ENCODE measurements at places on chromosomes 16 and 17.

DNA sequence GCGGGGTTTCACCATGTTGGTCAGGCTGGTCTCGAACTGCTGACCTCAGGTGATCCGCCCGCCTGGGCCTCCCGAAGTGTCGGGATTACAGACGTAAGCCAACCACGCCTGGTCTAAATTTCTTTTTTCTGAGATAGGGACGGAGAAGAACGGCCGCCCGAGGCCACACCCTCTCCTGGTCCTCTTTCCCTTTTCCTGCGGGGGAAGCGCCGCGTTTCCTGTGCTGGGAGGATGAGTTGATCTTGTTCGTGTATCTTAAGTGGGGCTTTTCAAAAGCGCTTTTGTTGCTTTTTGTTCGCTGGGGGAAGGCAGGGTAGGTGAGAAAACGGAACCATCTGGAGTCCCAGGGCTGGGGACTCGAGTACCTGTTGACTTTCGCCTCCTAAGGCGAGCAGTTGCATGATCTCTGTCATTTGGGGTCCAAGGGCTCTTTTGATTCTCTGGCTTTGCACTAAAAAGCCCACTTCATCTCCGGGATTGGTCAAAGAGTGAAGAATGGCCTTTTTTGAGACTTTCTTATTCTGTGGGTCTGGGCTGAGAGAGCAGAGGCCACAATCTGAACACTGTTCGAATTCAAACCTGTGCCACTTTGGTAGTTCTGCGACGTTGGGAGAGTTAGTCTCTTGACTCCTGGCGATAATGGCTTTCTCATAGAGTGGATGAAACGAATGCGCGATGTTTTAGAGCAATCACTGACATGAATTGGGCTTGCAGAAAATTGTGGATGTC is 1.3 kb downstream of the FUS start:
- H3K27me3 ChIP-seq = no peaks in the 10 kb centered on the region
- peaks cover 29% of the 10 kb centered on the region for H3K4me1 ChIP-seq
- peaks cover 38% of the 10 kb centered on the region for H3K36me3 ChIP-seq
- peak overlapping the region; percentile 96 for H3K27ac ChIP-seq
- peak overlapping the region; percentile 99 for H3K4me3 ChIP-seq

DNA sequence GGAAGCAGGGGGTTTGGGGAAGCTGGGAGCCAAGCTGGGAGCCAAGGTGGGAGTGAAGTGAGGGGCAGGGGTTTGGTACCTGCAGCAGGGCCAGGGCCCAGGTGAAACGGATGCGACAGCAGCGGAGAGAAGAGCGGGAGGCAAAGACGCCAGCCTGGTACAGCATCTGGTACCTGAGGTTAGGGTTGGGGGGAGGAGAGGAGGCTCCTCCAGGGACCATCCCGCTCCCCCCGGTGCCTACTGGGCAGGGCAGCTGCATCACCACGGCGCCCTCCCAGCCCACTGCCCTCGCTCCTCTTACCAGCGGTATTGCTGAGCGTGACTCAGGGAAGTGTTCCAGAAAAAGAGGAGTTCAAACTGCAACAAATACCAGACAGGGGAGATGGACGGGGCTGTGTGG is 9.8 kb downstream of the CLN3 start:
- no peak overlapping the region for H3K27ac ChIP-seq
- H3K27me3 ChIP-seq = no peaks in the 10 kb centered on the region
- no peaks in the 10 kb centered on the region for H3K4me1 ChIP-seq

DNA sequence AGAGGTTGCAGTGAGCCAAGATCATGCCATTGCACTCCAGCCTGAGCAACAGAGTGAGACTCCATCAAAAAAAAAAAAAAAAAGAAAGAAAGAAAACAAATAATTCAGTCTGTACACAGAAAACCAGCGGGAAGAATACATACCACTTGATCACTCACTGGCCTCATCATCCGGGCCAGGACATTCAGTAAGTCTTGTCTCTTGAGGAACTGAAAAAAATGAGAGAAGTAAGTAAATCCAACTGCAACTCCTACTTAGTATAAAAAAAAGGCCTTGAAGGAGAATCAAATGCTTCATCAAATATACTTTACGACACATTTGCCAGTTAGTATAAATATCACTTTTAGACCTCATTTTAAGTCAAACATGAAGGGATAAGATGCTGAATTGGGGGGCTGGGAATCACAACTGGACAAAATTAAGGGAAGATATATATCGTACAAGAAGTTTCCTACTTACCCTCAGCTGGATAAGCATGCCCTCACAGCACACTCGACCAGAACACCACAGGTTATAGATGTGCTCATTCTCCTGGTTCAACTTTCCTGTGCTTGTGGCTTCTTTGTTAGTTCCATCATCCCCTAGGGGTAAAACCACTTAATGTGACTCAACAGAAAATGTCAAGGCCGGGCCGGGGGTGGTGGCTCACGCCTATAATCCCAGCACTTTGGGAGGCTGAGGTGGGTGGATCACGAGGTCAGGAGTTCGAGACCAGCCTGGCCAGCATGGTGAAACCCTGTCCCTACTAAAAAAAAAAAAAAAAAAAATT is 12.4 kb downstream of the CCDC47 start:
- DNase-seq = no peak
- H3K27me3 ChIP-seq = no peaks in the 10 kb centered on the region
- H3K4me1 ChIP-seq = no peaks in the 10 kb centered on the region
- H3K4me3 ChIP-seq = no peak overlapping the region
- H3K36me3 ChIP-seq = peaks cover 96% of the 10 kb centered on the region

- H3K4me3 ChIP-seq = no peak overlapping the region
- peaks cover 12% of the 10 kb centered on the region for H3K4me1 ChIP-seq
- H3K27ac ChIP-seq = no peak overlapping the region
- peaks cover 19% of the 10 kb centered on the region for H3K27me3 ChIP-seq
These were observed 12.3 kb downstream of the CD7 start for GRCh38 chr17:82304826-82305726.

- no peak for DNase-seq
- H3K4me1 ChIP-seq = peaks cover 5% of the 10 kb centered on the region
- H3K4me3 ChIP-seq = no peak overlapping the region
- no peak overlapping the region for H3K27ac ChIP-seq
- no peaks in the 10 kb centered on the region for H3K27me3 ChIP-seq
These were observed 143.4 kb downstream of the HS3ST4 start for GRCh38 chr16:25835126-25835525.

- peak overlapping the region; percentile 88 for H3K27ac ChIP-seq
- H3K4me3 ChIP-seq = peak overlapping the region; percentile 93
- H3K27me3 ChIP-seq = no peaks in the 10 kb centered on the region
- peaks cover 47% of the 10 kb centered on the region for H3K4me1 ChIP-seq
These were observed 1.0 kb upstream of the RHOT1 start for GRCh38 chr17:32141258-32141657.

DNA sequence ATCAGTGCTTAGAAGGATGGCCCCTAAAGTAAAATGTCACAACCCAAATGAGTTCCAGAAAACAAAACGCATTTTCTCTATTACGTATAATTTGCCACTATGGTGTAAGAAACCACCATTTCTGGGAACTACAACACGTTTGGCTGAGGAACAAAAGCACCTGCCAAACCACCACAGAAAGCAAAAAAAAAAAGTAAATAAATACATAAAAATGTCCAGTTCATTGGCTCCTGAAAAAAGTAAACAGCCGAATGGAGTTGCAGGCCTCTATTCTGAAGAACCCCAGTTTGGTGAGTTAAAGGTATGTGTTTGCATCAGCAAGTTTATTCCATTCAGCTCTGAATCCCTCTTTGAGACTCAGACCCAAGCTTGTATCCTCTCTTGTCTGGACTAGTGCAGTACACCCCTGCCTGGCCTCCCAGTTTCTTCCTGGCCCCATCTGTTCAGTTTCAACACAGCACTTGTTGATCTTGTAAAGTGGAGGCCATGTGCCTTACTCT is 36.9 kb downstream of the ERN1 start:
- peaks cover 23% of the 10 kb centered on the region for H3K36me3 ChIP-seq
- DNase-seq = no peak
- H3K4me3 ChIP-seq = no peak overlapping the region
- no peaks in the 10 kb centered on the region for H3K27me3 ChIP-seq
- no peak overlapping the region for H3K27ac ChIP-seq

Measured in esophagus muscularis mucosa (tissue), 4 donors.